ENCODE measurements at places on chromosomes 6 and 20.

GRCh38 chr20:19885939-19886660 is 128.0 kb downstream of the RIN2 start:
- no peak for DNase-seq

- no peak for DNase-seq
Observed at GRCh38 chr6:139529420-139529819, 155.0 kb upstream of the CITED2 start.

DNA sequence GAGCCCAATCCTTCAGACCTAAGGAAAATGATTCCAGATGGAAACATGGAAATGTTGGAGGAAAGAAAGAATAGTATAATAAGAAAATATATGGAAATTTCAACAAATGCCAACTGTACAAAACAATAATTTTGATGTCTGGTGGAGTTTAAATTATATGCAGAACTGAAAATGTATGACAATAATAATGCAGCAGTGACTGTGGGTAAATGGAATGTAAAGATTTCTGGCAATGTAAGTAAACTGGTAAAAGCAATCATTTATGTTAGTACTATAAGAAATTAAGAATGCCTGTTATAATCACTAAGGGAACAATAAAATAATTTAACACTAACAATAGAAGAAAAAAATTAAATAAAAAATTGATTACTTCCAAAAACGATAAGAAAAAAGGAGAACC is 89.0 kb downstream of the EDN1 start:
- no peak for DNase-seq

GRCh38 chr6:102553214-102553613 is 1159.7 kb downstream of the GRIK2 start:
- DNase-seq, result no peak

DNA sequence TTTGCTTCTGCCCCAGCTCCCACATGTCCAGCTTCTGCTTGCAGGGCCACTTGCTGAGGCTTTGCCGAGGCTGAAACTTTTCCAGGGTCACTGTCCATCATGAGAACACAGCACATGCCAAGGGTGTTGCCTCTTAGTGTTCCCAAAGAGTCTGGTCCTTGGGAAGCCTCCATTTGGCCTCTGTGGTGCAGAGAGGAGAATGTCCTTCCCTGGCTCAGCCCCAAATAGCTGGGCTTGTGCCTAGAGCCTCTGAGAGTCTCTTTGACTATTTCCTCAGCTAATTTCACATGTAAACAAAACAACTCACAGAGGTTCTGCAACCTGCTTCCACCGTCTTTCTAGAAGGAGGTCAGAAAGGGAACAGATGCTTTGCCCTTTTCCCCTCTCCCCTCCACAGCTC is 40.4 kb upstream of the RAB23 start:
- DNase-seq, result no peak

DNA sequence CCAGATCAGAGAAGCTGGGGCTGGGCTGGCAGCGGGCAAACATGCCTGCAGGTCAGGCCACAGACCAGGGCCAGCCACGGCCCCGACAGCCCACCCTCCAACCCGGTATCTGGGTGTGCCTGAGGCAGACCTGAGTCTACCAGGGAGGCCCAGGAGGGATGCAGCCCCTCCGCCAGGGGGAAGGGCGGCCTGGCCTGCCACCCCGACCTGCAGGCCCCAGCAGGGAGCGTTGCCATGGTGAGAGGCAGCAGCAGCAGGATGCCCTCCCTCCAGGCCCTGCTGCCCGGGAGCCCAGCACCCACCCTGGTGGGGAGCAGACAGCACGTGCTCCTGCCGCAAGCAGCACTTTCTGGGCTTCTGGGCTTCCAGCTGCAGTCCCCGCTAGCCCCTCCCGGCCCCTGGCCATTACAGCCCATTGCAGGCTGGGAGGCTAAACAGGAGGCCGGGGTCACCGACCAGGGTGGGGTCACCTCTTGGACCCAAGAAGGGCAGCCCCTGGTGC is 3.8 kb upstream of the EEF1A2 start:
- DNase-seq, result no peak

DNA sequence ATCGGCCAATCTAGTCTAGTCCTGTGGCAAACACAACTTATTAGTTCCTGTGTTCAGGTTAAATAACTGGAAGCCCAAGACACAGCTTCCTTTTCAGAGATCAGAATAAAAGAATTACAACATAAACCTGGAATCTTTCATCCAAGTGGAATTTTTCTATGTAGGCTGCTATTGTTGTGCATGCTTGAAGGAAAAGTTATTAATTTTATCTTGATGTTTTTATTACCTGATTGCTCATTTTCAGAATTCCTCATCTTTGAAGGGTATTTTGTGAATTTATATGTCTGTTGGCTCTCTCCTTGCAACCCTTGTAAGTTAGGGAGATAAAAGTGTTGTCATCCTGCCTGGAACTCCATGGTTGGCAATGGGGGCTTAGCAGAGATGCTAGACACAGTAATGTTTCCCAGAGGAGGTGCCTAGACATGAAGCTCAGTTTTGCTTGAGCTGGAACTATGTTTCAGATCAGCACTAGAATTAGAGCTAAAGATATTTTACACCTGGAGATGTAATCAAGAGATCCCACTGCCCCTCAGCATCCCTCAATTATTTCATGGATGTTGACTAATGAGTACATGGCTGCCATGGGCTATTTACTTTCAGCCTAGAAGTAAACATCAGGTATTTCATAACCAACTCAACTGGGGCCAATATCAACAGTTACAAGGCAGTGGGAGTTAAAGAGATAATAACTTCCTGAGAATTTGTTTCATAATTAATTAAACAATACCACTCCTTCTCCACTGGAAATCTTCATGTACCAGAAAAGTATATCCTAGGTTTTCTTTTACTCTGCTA is 367.0 kb upstream of the MARCKS start:
- no peak for DNase-seq

DNA sequence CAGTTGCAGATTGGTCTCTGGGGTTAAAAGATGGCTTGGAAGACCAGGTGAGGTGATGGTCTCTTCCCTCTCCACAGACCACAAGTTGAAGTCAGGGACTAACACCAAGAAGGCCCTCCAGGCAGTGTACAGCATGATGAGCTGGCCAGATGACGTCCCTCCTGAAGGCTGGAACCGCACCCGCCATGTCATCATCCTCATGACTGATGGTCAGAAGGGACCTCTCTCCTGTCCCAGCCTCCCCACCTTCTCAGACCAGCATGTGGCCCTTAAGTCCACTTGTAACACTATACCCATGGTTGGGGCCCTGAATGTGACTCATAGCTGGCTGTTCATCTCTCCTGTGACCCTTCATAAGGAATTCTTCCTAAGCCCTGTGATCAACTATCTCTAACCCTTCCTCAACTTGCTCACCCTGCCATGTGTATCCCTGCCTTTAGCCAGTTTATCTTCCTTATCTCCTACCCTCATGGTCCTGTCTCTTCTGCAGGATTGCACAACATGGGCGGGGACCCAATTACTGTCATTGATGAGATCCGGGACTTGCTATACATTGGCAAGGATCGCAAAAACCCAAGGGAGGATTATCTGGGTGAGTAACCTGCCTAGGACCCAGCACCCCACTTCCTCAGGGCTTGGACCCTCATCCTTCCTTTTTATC is 3.0 kb downstream of the CFB start:
- DNase-seq, result no peak

GRCh38 chr20:13718171-13718570 is 66.5 kb downstream of the ESF1 start:
- DNase-seq, result no peak

- no peak for DNase-seq
Observed at GRCh38 chr20:53495398-53496092, 98.1 kb downstream of the ZNF217 start.

GRCh38 chr20:30811885-30812671 is 445.4 kb upstream of the DEFB115 start:
- DNase-seq, result no peak

- no peak for DNase-seq
Observed at GRCh38 chr6:72976484-72976883, 248.8 kb downstream of the KHDC1L start.

- no peak for DNase-seq
Observed at GRCh38 chr6:53857318-53858094, 62.7 kb downstream of the LRRC1 start.

- DNase-seq, result no peak
Observed at GRCh38 chr20:21167261-21167660, 41.4 kb downstream of the KIZ start.

GRCh38 chr6:1615151-1615852 is 5.6 kb downstream of the FOXC1 start:
- no peak for DNase-seq

GRCh38 chr6:52377538-52378221 is 15.7 kb downstream of the PAQR8 start:
- no peak for DNase-seq

DNA sequence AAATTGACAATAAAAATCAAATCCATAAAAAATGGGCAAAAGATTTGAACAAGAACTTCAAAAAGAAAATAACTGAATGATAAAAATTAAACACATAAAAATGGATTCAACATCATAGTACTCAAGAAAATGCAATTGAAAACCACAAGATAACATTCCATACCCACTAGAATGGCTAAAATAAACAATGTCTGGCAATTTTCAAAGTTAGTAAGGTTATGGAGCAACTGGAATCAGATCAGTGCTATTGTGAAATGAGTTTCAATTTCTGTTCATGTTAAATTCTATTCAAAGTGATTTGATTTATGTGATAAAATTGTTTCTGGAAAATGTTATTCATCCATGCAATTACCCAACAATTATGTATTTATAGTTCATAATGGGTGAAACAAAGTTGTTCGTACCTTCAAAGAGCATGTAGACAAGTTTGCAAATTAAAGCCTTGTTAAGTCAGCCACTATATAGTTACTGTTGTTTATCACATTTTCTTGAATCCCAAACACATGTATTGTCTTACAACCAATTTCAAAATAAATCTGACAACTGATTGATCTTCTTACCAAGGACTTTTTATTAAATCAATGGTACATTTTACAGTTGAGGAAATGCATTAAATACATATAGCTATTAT is 151.5 kb upstream of the CENPW start:
- DNase-seq, result no peak

DNA sequence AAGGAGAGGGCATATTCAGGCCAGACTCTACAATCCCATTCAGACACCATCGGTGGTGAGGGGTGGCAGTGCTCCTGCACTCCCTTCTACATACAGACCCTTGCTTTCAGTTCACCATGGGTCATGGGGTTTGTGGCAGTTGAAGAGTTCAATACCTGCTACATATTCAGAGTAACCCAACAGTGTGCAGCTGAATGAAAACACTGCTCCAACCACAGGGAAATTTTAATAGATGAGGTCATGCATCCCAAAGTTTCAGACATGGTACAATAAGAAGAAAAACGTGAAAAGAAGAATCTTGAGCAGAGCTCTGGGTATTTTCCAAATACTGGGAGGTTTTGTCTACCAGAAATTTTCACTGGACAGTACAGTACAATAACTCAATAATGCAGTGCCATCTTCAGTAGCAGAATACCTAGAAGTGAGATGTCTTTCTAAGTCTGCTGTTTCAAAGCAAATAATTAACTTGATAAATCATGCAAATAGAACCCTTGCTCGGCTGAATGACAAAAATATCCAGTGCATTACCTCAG is 162.1 kb downstream of the PTPRK start:
- DNase-seq, result no peak

DNA sequence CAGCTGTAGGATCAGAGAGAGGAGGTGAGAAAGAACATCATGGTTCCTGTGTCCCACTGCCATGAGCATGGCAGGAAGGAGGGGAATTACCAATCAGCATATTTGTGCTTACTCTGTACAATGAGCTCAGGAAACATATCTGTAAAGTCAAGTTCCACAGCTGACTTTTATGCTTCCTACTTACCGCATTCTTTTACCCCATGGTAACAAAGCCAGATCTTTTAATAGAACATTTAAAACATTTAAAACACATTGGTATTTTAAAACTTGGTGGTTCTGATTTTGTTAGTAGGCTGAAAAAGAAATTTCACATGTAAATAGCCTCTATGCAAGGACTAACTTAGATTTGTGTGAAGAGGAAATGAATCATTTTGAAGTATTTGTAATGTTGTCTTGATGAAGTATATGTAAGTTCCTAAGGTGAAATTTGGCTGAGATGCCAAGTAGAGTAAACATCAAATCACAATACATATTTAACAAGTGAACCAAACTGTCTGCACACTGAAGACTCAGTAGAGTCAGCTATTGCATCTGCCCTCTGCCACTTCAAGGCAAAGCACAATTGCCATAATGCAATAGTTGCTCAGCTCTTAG is 114.7 kb downstream of the GJA10 start:
- DNase-seq, result no peak

DNA sequence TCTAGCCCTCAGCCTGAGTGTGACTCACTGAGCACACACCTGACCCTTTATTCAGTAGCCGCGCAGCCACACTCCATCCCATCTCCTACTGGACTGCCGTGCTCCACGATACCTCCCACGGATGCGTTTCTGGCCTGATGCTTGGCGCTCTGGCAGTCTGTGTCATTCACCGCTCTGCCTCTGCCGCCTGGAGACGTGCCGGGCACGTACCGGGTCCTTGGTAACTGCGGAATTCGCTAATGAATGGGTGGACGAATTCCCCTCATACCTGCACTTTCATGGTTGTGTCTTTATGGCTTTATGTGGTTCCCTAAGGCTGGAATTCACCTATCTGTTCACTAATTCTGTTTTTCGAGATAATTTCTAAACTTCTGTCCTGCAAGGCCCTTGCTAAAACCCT is 405.7 kb downstream of the QKI start:
- DNase-seq, result no peak

DNA sequence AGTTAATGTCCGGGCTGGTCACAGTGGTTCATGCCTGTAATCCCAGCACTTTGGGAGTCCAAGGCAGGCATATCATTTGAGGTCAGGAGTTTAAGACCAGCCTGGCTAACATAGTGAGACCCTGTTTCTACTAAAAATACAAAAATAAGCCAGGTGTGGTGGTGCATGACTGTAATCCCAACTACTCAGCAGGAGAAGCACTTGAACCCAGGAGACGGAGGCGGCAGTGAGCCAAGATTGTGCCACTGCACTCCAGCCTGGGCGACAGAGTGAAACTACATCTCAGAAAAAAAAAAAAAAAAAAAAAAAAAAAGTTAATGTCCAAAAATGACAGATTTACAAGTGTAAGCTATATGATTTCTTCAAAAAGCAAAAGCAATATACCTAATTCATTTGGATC is 124.9 kb downstream of the CCDC170 start:
- DNase-seq, result no peak

GRCh38 chr20:62405108-62405980 is 1.7 kb downstream of the CABLES2 start:
- DNase-seq, result no peak

DNA sequence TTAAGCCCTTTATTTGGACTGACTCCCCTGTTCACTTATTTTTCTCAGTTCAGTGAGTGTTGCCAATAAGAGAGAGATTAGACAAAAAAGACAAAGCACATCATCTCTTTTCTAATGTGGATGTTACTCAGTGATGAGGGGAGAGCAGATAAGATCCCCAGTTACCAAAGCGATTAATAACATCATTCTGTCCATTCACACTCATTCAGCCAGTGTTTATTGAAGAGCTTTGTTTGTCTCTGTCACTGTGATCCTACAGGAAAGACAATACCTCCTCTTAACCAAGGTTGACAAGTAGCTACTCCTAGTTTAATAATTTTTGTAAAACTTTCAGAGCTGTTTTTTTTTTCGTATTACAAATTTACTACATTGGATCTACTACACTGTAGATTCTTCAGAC is 163.0 kb downstream of the EYA4 start:
- no peak for DNase-seq
